ENCODE measurements at places on chromosomes 13 and 19.

GRCh38 chr19:5323475-5323811, 17.2 kb downstream of the PTPRS start:
- DNase-seq, result no peak

GRCh38 chr13:99859178-99860177, 112.1 kb downstream of the ZIC5 start:
- peak; percentile 45 for DNase-seq

GRCh38 chr13:97780486-97780885, 173.0 kb upstream of the IPO5 start:
- DNase-seq, result no peak

GRCh38 chr13:78102121-78102677, 183.6 kb upstream of the EDNRB start:
- DNase-seq, result no peak

- no peak for DNase-seq
Observed at GRCh38 chr19:43633520-43633919, 6.1 kb downstream of the CADM4 start.

GRCh38 chr13:44605275-44605674, 29.1 kb upstream of the TSC22D1 start:
- DNase-seq, result no peak

Data from NCI-H146 (cell line).